Tibial nerve (tissue), 4 donors: ENCODE measurements at places on chromosomes 11 and 22.

DNA sequence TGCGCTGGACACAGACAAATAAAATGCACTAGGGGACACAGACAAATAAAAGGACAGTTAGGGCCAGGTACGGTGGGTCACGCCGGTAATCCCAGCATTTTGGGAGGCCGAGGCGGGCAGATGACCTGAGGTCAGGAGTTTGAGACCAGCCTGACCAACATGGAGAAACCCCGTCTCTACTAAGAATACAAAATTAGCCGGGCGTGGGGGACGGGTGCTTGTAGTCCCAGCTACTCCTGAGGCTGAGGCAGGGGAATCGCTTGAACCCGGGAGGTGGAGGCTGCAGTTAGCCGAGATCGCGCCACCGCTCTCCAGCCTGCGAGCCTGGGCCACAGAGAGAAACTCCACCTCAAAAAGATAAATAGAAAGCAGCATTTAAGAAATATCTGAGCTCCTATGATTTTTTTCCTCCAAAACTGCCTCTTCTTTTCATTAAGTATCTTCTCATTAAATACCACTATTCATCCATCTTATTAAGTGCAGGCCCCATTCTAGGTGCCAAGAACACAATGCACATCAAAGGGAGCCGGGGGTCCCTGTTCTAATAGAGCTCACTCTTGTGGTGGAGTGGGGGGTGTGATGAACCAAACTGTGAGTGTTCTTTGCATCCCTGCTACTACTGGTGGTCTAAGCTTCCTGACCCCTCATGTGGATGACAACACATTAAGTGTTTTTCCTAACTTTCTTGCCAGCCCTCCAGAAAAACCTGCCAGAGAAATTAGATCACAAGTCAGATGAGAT, 766 bp upstream of the ZNHIT2 start:
- no peak for DNase-seq

DNA sequence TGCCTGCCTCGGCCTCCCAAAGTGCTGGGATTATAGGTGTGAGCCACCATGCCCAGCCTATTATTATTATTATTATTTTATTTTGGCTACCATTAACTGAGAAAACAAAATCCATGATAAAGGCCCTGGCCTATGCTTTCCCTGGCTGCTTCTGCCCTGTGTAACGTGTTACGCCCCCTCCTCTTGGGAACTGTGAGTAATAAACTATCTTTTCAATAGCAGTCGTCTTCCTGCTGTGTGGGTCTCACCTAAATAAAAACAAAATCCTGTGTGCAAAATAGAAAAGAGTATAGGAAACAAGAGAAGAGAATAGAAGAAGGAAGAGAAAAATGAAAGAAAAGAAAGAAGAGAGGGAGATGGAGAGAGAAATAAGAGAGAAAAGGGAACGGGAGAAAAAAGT, 237.0 kb downstream of the MIAT start:
- DNase-seq = no peak

DNA sequence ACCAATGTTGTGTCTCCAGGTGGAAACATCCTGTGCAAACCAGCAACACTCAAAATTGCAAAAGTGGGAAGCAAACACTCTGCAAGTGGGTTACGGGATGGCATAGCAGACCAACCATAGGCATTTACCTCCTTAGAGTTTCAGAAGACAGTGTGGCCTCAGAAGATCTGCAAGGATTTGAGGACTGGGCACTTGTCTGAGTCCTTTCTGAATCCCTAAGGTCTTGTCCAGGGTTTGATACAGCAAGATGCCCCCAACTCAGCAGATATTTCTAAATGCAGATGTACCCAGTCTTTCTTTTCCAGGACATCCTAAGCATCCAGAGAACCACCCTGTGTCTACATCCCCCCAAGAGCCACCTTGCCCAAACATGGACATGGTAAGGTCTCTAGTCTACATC, 51.7 kb upstream of the SHANK2 start:
- DNase-seq = no peak

GRCh38 chr11:134524201-134524600, 112.2 kb upstream of the B3GAT1 start:
- DNase-seq = no peak

- no peak for DNase-seq
Observed at GRCh38 chr11:60700689-60701468, 1.5 kb downstream of the MS4A8 start.

DNA sequence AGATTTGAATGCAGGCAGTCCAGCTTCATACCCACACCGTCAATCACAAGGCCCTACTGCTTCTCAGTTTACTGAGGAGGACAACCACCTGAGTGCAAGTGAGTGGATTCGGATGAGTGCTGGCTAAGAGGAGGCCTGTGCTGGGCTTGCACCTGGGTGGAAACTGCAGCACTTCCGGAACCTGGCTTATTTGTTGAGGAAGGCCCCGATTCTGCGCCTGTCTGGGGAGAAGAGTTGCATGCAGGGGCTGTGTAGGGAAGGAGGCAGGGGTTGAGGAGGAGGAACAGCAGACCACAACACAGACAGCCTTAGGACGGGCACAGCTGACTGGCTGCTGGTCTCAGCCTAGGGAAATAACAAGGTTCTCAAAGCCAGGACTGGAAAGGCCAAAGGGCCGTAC, 20.8 kb downstream of the ABTB2 start:
- no peak for DNase-seq

DNA sequence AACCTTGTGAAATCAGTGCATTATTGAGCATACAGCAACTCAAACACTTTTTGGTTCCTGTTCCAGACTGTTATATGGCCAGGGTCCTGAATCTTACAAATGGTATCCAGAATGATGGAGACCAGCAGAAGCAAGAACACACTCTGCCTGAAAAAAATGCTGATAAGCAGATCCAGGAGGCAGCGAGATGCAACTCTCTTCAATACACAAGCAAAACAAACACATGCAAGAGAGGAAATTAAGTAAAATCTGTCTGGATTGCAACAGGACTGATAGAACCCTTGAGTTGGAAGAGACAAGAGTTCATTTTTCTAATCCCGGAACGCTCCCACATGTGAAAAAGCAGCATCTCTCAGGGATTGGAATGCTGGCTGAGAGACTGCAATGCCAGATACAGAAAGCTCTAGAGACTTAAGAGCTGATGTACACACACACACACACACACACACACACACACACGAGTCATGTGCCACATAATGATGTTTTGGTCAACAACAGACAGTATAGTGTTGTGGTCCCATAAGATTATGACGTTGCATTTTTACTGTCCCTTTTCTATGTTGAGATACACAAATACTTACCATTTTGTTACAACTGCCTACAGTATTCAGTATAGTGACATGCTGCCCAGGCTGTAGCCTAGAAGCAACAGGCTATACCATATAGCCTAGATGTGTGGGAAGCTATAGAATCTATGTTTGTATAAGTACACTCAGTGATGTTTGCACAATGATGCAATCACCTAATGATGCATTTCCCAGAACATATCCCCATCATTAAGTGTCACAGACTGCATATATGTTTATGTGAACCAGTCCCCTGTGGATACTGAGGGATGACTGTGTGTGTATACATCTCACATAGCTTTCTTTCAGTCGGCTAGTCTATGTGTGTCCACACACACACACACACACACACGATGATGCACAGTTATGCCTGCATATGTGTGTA, 406.6 kb downstream of the LARGE1 start:
- DNase-seq = no peak

GRCh38 chr11:119389611-119390254, 8.2 kb upstream of the USP2 start:
- DNase-seq = no peak

DNA sequence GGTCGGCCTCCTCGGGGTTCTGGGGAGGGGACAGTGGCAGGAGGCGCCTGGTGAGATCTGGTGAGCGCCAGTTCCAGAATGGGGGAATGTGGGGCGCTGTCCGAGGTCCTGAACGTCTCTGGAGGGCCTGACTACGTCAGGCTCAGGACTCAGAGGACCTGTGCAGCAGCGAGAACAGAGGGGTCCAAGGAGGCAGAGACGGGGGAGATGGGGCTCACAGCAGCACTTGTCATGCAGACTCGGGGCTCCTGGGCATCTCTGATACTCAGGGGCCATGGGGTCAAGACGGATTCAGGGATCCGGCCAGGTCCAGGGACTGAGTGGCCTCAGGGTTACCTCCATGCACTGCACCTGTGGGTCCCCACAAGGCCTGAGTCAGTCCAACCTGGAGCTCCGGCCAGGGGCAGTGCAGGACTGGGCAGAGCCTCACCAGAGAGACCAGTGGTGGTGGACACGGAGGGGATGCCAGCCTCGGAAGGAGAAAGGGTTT, 92.2 kb downstream of the BRD1 start:
- DNase-seq = no peak

- DNase-seq = no peak
Observed at GRCh38 chr11:88194990-88195389, 19.7 kb upstream of the RAB38 start.

GRCh38 chr11:44437122-44437521, 127.2 kb upstream of the ALX4 start:
- DNase-seq = no peak

GRCh38 chr11:79744941-79745340, 304.1 kb upstream of the TENM4 start:
- no peak for DNase-seq

DNA sequence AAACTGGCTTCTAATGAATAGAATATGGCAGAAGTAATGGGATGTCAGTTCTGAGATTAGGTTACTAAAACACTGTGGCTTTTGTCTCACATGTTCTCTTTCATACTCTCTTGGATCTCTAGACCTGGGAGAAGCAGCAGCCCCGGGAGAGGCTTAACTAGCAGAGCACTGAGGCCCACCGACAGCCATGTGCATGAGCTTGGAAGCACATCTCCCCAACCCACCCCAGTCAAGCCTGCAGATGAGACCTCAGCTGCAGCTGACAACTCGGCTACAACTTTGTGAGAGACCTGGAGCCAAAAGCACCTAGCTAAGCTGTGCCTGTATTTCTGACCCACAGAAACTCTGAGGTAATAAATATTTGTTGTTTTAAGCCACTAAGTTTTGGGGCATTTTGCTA, 100.8 kb downstream of the TRIM29 start:
- no peak for DNase-seq

- no peak for DNase-seq
Observed at GRCh38 chr11:128579798-128580504, 7.4 kb downstream of the ETS1 start.
